ENCODE measurements at places on chromosomes 7 and 10.
A peak's percentile ranks its signal among the peaks of the same experiment; 100 is the strongest.

GRCh38 chr10:89371079-89371478 lies 6.8 kb upstream of the IFIT1B start:
- DNase-seq: peak; percentile 50

DNA sequence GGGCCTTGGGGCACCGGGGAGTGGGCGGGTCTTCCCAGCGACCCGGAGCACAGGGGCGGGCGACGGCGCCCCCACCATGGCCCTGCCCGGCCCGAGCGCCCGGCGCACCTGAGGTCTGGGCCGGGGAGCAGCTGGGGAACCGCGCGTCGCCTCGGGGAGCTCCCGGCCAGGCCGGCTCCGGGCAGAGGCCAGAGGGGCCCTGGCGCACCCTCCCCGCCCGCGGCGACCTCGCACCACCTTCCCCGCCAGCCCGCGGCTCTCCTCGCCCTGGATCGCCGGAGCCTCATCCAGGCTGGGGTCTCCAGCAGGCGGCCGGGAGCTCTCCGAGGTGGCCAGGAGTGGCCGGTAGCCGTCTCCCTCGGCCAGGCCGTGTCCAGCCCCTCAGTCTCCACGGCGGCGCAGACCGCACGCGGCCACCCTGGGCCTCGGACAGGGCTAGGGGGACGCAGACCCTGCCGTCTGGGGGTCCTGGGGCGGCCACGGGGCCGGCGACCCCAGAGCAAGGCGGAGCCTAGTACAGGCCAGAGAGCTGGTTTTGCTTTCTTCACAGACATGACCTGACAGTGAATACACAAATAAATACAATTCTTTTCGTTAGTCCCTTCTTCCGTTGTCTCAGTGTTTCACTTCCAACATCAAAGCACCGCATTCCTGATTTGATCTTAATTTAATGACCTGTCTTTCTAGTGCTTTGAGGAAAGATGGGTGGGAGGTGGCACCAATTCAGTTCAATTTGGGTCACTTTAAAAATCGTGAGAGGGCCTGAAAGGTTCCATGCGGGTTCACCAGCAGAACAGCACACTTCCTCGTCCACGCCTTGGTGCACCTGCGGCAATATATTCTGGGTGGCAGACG lies 356.9 kb downstream of the DNAJB6 start:
- no peak for DNase-seq

GRCh38 chr7:19215412-19215811 lies 70.2 kb upstream of the FERD3L start:
- no peak for DNase-seq

- DNase-seq: no peak
These were observed 57.9 kb downstream of the ZNF438 start for GRCh38 chr10:30973737-30974136.

DNA sequence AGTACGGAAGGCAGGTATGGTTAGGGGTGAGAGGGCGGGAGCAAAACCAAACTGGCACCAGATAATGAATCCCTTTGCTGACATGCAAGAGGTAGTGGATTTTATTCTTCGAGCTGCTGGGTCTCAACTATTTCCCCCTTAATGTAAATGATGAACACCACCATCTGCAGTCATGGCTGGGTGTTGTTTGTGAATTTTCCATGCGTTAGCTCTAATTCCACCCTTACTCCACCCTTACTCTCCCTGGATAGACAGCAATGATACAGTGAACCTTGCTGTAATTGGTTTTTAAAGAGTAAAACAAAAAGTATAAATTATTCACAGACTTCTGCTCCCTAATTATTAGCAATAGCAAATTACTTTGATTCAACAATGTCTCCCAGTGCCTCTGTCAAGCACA lies 74.5 kb upstream of the PDE1C start:
- no peak for DNase-seq

DNA sequence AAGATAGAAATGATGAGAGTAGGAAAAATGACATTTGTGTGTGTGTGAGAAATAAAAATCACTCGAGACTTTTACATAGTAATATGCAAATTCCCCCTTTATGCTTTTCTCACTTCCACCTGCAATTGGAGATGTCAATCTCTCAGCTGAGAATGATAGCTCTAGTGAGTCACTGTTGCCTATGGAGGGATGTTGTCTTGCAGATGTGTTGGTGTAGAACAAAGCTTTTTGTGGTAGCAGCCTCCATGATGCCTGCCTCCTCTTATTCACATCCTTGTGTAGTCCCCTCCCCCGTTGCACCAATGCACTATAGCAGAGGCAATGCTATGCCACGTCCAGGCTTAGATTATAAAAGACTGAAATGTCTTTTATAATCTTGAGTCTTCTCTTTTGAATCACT lies 33.8 kb downstream of the SPAG6 start:
- no peak for DNase-seq

DNA sequence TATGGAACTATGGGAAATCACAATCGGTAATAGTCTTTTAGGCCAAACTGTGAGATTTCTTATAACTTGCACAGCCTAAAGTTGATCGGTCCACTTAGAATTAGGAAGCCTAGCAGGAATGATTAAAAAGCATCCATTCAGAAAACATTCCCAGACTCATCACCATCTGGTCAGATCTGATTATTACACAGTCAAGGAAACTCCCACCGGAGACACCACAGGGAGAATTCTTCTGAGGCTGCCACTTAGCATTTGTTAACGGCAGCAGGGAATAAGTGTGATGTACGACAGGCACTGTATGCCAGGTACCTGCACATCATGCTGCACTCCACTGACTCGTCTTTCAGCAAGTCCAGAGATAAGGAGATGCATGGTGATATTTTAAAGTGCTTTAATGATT lies 227.6 kb upstream of the STEAP1 start:
- DNase-seq: no peak

Data from hematopoietic multipotent progenitor cell treated with erythropoietin and hydrocortisone succinate and interleukin-3 and kit ligand, for 17 days (in vitro differentiated cells).